IPS DF 19.7 (cell line): ENCODE measurements at places on chromosomes 7 and 10.

DNA sequence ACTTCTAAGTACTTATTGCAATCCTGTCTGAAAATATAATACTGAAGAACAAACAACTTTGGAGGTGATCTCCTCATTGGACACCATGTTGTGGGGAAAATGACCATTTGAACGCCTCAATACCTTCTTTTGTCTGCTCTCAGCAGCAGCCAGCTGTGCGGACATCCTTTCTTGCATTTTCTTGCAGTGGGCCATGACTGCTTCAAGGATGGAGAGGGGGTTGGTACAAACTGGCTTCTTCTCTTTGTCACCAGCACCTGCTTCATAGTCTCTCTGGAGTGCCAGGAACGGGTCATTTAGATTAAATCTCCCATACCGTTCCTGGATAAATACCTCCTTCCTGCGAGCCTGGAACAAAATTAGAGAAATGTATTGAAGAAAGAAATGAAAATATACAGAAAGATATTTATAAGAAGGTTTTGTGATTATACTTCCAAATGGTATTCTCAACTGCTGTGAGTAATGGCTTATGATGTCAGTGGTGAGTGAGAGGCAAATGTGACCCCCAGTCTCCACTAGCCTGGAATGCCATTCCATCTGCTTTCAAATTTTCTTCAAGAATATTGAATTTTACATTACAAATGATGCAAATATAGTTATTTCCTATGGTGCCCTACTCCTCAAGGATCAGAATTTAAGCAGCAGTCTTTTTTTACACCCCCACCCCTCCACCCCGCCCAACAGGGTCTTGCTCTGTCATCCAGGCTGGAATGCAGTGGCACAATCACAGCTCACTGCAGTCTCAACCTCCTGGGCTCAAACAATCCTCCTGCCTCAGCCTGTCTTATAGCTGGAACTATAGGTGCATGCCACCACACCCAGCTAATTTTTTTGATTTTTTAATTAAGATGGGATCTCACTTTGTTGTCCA is 62.4 kb downstream of the CTTNBP2 start:
- DNase-seq: peak; percentile 87

DNA sequence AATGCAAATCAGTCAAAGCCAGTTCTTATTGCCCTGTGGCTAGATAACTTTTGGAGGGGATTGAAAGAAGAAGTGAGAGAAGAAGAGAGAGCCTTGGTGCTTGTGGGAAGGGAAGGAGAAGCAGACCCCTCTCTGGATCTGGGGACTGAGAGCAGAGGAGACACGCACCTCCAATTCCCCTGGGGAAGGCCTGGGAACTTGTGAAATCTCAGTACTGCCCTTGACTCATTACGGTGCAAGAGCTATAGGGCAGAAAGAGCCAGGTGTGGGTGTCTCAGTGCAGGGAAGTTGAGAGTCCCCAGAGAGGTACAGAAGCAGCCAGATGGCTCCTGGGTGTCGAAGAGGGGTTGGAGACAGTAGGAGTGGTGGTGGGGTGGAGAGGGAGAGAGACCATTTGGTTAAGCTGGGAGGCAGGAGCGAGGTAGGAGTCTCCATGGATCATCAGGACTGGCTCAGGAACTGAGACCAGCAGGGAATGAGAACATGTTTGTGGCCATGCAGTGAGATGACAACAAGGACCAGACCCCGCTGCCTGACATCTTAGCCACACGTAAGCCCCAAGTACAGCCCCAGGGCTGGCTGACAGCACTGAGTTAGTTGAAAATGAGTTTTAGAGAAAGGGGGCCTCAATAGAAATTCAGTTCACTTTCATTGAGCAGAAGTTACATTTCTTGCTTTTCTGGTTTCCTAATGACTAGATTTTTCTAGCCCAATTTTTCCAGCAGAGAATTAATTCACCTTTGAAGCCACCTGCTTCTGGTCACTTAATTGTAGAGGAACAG is 238.2 kb downstream of the BUB3 start:
- DNase-seq: no peak

DNA sequence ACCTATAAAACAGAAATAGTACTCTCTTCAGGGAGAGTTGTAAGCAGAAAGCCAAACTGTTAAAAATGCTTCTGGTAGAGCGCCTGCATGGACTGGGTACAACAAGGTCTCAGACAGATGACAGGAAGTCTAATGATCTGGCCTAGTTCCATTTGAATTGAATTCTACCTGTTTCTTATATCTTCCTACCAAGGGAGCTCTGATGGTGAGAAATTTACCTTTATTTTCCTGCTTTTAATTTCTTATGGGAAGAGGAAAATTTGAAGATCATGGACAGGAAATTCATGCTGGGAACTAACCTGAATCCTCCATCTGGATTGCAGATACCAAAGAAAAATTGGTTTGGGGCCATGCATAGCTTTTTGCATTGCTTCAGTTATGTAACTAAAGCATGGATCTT is 63.3 kb downstream of the BMPER start:
- DNase-seq: no peak

DNA sequence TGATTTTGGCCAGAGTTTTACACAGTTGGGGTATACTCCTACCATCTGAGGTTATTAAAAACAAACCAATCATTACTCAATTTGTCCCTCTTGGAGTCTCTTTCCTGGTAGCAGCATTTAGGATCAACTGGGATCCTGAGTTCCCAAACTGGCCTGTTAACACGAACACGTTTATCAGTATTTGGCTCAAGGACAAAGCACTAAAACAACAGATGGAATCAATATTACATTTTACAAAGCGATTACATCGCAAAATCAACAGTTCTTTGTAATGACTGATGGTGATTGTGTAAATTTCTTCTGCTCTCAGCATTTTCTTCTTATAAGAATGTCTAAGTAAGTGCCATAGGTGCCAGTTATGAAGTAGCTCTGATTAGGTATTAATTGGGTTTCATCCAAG is 582.9 kb upstream of the ANKRD30A start:
- DNase-seq: no peak

DNA sequence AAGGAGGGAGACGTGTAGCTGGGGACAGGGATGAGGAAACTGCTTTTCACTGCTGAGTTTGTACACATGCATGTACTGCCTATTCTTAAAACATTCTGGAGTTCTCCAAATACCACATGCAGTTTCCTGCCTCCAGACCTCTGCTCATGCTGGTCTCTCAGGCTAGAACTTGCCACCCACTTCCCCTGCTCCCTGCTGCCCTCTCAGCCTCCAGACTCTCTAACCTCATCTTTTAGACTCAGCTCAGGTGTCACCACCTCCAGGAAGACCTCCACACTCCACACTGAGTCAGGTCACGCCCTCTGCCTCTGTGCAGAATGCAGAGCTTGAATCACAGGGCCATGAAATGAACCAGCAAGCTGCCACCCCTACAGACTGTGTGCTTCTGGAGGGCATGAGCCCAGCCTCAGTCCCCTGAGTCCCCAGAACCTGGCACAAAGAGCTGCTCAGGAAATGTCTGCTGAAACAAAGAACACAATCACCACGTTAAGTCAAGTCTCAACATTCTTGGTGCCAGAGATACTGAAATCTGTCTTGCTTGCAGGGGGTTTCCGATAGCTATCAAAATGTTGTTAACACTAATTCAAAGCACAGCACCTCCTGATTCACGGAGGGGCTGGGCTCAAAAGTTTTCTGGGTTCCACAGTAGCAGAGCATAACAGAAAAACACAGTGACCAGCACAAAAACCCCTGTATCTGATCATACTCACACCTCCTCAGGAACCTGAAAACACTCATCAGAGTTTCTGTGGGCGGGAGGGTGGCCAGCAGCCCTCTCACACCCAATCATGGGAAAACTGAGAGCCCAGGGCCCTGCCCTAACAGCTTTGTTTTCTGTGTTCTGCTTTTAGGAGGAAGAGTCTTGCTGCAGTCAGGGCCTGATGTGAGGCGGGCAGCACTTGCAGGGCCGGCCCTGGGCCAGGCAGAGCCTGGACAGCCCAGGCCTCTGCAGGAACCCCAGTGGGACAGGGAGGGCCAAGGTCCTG is 21.1 kb downstream of the FAM53B start:
- DNase-seq: no peak

- no peak for DNase-seq
Observed at GRCh38 chr7:101924171-101924570, 106.7 kb downstream of the CUX1 start.

DNA sequence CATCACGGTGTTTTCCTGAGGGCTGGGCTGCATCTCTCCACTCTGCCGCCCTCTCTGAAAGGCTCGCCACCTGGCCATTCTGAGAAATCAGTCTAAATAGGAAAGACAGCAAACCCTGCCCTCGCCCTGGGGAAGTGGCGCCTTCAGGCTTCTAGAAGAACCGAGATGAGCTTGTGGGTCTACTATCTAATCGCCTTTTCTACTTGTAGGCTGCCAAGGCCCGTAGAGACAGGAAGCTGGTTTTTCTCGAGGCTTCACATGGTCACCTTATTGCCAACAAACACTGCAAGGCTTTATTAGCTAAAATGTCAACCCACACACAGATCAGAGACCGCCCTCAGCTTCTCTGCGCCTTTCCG is 21.4 kb downstream of the LAT2 start:
- DNase-seq: no peak

DNA sequence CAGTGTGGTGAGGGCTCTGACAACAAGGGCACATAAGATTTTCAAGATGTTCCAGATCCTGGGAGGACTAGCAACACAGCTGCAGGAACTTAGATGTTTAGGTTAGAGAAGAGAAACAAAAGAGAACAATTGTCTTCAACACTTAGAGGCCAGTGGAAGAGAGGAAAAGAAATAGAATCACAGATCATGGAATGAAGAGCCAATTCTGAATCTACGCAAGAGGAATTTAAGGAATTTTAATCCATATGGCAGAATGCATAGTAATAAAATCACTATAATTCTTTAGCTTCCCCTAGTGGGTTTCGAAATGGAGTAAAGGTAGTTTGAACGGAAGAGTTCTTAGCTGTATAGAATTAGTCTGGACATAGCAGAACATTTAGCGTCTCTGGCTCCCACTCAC is 114.6 kb upstream of the LRRTM3 start:
- no peak for DNase-seq

DNA sequence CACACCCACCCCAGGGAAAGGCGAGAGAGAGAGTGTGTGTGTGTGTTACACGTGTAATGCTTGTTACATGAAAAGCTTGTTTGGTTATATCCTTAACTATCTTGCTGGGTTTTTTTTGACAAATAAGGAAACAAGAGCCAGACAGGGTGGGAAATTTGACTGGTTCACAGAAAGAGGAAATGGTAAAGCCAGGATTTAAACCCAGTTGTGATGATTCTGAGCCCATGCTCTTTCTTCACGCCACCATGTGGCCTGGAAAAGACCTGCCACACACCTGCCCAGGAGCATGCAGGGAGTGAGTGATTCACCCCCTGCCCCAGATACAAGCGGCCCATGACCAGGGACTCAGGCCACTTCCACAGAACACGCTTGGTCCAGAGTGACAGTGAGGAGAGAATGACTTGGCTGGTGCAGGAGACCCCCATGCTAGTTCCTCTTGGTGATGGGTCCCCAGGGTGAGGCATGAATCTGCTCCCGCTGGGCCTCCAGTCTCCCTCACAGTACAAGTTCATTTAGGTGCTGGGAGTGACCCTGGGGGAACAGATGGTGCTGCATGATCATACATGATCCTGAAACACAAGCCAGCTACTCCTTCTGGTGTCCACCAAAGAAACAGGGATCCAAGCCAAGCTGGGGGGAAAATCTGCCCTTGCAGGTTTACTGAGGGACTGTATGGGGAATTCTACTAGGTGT is 21.0 kb upstream of the EIF5AL1 start:
- no peak for DNase-seq

GRCh38 chr7:35754741-35755140 is 46.1 kb upstream of the SEPTIN7 start:
- DNase-seq: no peak

DNA sequence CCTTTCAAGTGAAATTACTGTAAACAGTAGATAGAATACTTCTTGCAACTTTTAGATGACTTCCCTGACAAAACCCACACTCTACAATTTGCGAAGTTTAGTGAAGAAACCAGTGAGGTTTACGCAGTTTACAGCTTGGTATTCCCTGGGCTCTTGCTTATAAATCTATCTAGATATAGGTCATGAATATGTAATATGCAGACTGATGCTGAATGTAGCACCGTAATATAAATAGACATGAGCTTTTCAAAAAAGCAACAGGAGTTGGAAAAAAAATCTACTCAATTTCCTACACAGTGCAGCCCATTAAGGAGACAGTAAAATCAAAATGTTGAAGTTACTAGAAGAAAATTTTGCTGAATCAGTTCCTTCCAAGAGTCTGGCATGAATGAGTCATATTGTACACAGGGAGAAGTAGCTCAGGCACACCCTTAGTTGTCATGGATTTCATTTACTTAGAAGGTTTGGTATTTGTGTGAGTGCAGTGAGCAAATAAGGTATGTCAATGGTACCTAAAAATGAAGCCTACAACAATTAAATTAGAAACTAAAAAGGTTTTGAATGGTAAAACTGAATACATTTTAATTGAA is 67.7 kb upstream of the NEUROD6 start:
- DNase-seq: no peak

GRCh38 chr10:2225609-2226008 is 488.3 kb upstream of the ADARB2 start:
- no peak for DNase-seq

DNA sequence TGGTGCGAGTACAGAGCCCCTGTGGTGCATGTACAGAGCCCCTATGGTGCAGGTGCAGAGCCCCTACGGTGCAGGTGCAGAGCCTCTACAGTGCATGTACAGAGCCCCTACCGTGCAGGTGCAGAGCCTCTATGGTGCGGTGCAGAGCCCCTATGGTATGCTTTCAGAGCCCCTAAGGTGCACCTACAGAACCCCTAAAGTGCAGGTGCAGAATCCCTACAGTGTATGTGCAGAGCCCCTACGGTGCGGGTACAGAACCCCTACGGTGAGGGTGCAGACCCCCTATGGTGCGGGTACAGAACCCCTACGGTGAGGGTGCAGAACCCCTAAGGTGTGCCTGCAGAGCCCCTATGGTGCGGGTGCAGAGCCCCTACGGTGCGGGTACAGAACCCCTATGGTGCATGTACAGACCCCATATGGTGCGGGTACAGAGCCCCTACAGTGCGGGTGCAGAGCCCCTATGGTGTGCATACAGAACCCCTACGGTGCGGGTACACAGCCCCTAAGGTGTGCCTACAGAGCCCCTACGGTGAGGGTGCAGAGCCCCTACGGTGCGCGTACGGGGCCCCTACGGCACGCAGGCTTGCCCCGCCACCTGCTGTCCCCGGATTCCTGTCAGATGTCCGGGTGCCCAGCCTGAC is 53.5 kb downstream of the MGMT start:
- DNase-seq: no peak

DNA sequence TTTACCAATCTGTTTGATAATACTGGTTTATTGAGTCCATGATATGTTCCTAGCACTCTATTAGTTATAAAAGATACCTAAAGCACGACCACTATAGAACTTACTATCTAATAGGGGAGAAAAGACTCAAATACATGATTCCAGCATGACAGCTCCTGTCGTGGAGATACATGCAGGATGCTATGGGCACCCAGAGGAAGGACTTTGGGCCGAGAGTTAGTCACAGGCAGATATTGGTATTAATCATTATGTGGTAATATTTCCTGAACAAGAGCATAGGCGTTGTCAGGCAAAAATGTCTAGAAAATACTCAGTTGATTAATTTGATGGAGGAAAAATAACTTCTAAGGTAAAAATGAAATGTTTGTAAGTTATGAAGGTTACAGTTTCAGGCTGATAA is 31.8 kb downstream of the CNNM2 start:
- no peak for DNase-seq

- no peak for DNase-seq
Observed at GRCh38 chr7:158255558-158255957, 332.1 kb downstream of the PTPRN2 start.

GRCh38 chr10:43623351-43623750 is 17.1 kb downstream of the ZNF485 start:
- no peak for DNase-seq
